ENCODE measurements at places on chromosomes 3 and 15. TPM values are rescaled to one million over a fixed set of nuclear protein-coding genes. Genes with fewer than 3 reads are reported as not detected.

The PLXNA1 gene
- total RNA-seq, result 67.2 TPM

The GREM1 gene
- total RNA-seq, result 0.21 TPM

The ZMAT3 gene
- 25.4 TPM for total RNA-seq

The CSK gene
- 30.1 TPM for total RNA-seq

The ZNF80 gene
- total RNA-seq, result not detected

The HESX1 gene
- total RNA-seq, result not detected

The SHISA5 gene
- total RNA-seq, result 110 TPM

The RYR3 gene
- 0.21 TPM for total RNA-seq

The EPHB1 gene
- not detected for total RNA-seq

The IL5RA gene
- not detected for total RNA-seq

The GOLGA8T gene
- total RNA-seq, result not detected

The DAZL gene
- not detected for total RNA-seq

The CILP gene
- total RNA-seq, result under 0.01 TPM

The CLDN18 gene
- total RNA-seq, result not detected

The SOX14 gene
- total RNA-seq, result not detected

The C2CD4A gene
- total RNA-seq, result 0.21 TPM

The PYGO1 gene
- total RNA-seq, result 1.4 TPM

Data from tracheal epithelial cell (primary cell).